ENCODE measurements at places on chromosomes 16 and 17. TPM values are rescaled to one million over a fixed set of nuclear protein-coding genes. Genes with fewer than 3 reads are reported as not detected.
A peak's percentile ranks its signal among the peaks of the same experiment; 100 is the strongest.

Gene PMP22
- total RNA-seq = 22.4 TPM

Gene TMIGD1
- total RNA-seq = not detected

Gene NPIPB13
- total RNA-seq = 3.2 TPM

Gene SNRNP25
- 70.3 TPM for total RNA-seq

Gene TBC1D26
- total RNA-seq = 2.6 TPM

Gene COASY
- total RNA-seq = 32.5 TPM

Gene PHF23
- total RNA-seq = 57.7 TPM

Gene ALOXE3
- not detected for total RNA-seq

Gene SLC16A13
- total RNA-seq = 3.7 TPM

Gene IGSF6
- total RNA-seq = not detected

- DNase-seq = peak; percentile 7
Observed at GRCh38 chr17:8875957-8876356, 8.5 kb upstream of the PIK3R6 start.

DNA sequence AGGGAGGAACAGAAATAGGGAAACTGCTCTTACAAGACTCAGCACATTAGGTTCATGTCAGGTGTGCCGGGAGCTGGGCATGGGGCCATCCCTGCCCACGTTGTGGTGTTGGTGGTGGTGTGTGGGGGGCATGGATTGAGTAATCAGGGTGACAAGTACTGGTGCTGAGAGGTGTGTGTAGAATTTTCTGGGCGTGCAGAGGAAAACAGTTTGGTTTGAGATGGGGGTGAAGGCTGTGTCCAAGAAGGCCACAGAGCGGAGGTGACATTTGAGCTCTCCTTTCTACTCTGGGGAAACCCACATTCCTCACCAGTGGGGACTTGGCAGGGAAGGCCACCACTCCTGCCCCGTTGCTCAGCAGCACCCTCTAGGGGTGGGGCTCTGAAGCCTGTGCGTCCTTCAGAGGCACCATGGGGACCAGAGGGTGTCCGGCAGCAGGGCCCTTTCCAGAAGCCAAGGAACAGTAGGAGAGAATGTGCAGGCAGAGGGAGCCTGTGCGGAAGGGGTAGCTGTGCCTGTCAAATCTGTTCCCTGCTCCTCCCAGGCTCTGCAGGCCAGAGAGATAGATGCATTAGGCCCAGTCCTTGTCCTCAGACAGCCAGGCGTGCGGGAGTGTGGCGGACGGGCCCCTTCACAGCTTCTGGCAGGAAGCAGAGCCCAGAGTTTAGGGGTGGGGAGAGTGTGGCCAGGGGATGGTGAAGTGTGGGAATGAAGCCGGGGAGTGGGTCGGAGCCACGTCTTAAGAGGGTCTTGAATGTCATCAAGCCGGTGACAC is 48.7 kb upstream of the GSE1 start:
- DNase-seq = no peak

DNA sequence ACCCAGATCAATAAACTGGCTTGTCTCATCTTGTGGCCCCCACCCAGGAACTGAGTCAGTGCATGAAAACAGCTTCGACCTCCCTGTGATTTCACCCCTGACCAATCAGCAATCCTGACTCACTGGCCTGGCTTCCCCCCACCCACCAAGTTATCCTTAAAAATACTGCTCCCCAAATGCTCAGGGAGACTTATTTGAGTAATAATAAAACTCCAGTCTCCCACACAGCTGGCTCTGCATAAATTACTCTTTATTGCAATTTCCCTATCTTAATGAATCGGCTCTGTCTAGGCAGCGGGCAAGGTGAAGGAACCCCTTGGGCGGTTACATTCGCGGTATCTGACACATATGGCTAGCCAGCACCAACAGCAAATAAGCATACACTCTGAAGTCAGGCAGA is 9.8 kb upstream of the RABEP1 start:
- DNase-seq = no peak

GRCh38 chr17:35407531-35407930 is 24.8 kb downstream of the SLFN12 start:
- DNase-seq = no peak

DNA sequence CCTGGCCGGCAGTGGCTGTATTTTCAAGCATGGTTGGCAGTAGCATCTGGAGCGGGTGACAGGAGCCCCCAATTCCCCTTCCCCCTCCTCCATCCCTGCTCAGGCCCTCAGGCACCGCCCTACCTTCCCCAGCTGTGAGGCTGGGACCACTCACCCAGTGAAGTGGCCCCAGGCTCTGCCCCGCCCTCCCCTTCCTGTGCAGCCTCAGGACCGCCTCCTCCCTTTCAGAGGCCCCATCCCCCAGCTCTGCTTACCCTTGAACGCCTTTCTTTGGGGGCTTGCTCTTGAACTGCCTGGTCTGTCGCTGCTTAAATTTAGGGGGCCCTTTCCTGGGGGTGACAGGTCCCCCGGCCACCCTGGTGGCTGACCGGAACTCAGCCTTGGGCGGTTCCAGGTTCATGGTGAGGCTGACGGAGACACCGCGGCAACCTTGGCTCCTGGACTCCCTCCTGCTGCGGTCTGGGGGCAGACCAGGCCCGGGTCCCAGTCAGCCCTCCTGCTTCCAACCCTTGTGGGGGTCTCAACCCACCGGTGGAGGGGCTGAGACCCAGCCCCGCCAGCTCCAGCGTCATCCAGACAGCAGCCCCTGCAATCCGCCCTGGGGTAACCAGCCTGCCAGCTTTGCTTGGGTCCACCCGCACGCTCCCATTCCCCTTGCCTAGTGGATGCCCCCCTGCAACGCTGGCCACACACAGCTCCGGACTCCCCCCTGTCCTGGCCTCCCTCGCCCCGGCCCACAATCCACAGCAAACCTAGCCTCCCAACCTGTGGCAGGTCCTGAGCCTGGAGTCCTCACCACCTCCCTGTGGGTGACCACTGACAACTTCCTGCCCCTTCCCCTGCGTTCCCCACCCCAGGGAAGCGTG is 3.2 kb downstream of the PDE6G start:
- peak; percentile 17 for DNase-seq

- DNase-seq = no peak
Observed at GRCh38 chr17:44926821-44927525, 11.7 kb upstream of the GFAP start.

- no peak for DNase-seq
Observed at GRCh38 chr16:81464279-81464678, 19.7 kb downstream of the CMIP start.

DNA sequence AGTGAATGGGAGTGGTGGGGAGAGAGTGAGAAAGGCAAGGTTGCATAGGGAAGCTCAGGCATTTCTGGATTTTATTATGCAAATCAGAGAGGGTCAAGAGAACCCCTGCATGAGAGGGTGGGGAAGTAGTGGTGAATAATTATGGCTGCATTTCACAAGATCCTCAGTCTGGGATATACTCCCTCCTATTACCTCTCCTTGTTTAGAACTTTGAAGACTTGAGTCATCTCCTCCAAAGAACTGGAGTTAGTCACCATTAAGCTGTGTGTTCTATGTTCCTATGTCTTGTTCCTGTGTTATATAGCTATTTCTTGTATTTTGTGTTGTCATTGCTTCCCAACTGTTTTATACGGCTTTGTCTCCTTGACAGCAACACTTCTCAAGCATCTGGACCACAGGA is 18.4 kb downstream of the SOX9 start:
- no peak for DNase-seq

GRCh38 chr16:67847064-67847861 is at the start of gene CENPT:
Gene CENPT, minus strand, starts transcription at chr16:67847693. Its CDS starts 13,834 bp downstream, at chr16:67833859.
- peak; percentile 35 for DNase-seq

GRCh38 chr17:10398352-10398751 is 23.4 kb downstream of the MYH8 start:
- no peak for DNase-seq

DNA sequence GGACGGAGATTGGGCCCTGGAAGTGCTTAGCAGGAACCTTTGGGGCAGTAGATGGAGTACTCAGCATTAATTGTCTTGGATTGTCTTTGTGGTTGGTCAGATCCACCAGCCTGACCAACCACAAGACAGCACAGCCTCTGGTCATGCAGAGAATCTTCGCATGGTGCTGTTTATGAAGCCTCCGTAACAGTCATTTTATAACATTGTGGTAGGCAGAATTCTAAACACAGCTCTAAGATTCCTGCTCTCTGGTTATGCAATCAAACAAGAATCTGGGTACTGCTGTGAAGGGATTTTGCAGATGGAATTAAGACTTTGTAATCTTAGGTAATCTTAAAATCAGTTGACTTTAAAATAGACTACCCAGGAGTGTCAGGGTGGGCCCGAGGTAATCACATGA is 312.2 kb upstream of the GOT2 start:
- no peak for DNase-seq

DNA sequence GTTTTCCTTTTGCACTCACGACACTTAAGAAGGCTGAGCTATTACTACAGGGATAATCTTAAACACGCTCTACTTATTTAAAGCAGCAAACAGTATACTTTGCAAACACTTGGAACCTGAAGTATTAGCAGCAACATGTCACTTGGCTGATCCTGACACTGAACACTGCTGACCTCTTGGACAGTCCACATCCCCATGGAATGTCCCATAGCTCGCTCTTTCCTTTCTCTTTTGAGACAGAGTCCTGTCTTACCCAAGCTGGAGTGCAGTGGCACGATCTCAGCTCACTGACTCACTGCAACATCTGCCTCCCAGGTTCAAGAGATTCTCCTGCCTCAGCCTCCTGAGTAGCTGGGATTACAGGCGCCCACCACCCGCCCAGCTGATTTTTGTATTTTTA is 26.4 kb downstream of the SMYD4 start:
- DNase-seq = no peak

- no peak for DNase-seq
Observed at GRCh38 chr17:70295731-70296130, 126.4 kb downstream of the KCNJ2 start.

- DNase-seq = no peak
Observed at GRCh38 chr17:29596811-29597210, 3.9 kb downstream of the ANKRD13B start.

GRCh38 chr16:3295209-3295608 is 10.0 kb downstream of the TIGD7 start:
- DNase-seq = no peak

GRCh38 chr17:19380481-19381301 is 2.4 kb downstream of the MAPK7 start:
- DNase-seq = no peak

GRCh38 chr16:48507886-48508285 is 102.1 kb downstream of the N4BP1 start:
- DNase-seq = no peak

All from cardiac muscle cell (in vitro differentiated cells and primary cell).